Stimulated activated CD8-positive, alpha-beta memory T cell treated with anti-CD3 and anti-CD28 coated beads, Interleukin-2, amount 100 ng/mL, for 48 hours (primary cell): ENCODE measurements at places on chromosomes 6 and 20.

DNA sequence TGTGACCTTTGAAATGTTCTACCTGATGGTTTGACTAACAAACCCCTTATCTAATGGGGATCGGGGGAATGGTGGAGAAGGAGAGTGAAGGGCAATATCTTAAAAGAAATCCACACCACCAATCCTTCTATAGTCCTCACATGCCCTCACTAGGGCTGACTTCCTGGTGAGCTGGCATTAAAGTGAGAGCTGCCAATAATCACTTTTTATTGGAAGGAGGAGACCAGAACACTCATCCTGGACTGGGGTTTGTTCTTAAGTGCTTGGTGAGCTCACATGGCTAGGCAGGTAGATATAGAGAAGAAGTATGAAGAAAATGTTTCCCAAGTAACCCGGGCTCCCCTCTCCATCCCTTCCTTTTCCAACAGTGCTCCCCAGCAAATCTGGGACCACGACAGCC is 49.8 kb downstream of the SCGN start:
- no peak for DNase-seq

GRCh38 chr6:4561078-4561435 is 215.1 kb upstream of the CDYL start:
- no peak for DNase-seq

GRCh38 chr20:20261159-20261558 is 106.7 kb upstream of the INSM1 start:
- no peak for DNase-seq

DNA sequence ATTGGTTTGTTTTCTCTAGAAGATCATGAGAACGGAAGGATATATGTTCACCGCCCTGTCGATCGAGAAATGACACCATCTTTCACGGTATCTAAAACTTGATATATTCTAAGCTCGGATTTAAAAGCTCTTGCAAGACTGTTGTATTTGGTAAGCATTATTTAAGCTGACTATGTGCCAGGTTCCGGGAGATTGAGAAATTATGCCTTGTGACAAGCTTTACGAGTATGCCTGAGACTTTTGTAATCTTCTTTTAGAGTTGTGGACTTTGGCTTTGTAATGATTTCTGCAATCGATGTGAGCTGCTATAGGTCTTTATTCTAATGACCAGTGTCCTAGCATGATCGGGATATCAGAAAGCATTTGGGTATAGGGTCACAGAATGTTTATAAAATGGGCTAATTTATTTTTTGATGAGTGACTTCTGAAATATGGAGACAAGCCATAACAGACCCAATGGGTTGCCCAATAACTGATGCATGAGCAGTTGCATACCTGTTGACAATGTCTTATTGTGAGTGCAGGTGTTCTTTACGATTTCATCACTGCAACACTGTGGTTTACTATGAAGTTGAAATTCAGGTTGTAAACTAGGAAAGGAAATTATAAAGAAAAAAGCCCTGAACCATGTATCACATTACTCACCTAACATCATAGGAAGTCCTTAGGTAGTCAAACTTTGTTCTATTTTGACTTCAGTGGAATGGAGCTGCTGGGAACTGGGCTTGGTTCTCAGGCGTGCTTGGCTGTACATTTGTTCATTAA is 14.0 kb downstream of the CDH26 start:
- DNase-seq = no peak

- DNase-seq = no peak
Measured at GRCh38 chr6:128574402-128574801, 54.0 kb upstream of the PTPRK start.

DNA sequence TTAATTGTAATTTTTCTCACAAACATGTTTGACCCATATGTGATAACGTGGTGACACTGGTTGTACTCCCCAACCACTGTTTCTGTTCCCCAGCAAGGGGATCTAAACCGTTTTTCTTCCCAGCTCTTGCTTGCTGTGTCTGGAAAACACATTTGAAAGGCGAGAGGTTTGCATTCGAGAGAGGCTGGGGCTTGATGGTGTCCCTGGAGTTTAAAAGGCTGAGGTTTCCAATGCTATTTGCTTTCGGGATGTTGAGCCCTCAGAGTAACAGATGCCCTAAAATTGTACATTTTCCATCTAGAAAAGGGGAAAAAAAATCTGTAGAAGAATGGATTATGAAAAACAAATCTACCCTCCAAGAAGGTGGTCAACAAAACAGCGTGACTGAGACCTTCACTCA is 35.4 kb downstream of the AKAP12 start:
- DNase-seq = no peak

GRCh38 chr20:62658593-62659178 is 16.4 kb downstream of the SLCO4A1 start:
- no peak for DNase-seq
